ENCODE measurements at places on chromosomes 16 and 17.

DNA sequence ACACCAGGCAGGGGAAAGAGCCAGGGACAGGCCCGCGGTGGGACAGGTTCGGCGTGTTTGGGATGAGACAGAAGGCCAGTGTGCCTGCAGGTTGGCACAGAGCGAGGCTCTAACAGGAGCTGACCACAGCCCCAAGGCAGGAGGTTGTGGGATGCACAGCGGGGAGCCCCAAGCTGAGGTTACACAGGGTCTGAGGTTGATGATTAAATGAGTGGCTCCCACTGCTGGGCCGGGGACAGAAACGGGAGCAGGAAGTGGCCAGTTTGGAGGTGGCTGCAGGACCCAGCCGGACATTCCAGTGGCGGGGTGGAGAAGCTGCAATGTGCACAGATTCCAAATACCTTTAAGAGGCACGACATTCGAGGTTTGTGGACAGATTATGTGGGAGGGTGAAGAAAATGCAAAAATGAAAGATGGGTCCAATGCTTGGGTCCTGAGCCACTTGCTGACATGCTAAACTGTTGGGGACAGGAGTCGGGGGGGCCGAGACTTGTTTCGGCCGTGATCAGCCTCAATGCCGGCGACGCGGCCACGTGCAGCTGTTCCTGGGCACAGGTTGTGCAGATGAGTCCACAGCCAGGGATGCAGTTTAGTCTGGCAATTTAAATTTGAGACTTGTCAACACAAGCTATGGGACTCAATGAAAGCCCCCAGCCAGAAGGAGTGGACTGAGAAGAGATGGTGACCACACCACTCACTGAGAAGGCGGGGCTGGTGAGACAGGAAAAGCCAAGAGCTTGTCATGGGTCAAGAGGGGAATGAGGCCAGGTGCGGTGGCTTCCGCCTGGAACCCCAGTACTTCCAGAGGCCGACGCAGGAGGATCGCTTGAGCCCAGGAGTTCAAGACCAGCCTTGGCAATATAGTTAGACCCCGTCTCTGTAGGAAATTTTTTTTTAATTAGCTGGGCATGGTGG, 8.7 kb downstream of the ENPP7 start:
- no peak for DNase-seq

DNA sequence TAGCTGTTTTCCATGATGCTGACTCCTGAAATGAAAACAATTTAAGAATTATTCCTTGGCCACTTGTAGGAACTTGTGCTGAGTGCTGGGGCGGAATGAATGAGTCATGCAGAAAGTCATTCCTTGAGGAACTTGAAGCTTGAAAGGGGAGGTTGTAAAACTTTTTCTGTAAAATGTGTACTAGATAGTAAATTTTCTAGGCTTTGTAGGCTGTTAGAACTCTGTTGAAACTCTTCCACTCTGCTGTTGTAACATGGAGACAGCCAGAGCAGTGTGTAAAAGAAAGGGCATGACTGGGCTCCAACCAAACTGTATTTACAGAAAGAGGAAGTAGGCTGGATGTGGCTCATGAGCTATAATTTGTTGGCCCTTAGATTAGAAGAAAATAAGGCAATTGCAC, 46.1 kb downstream of the ABCA8 start:
- DNase-seq = no peak

- no peak for DNase-seq
Measured at GRCh38 chr17:78416791-78417530, 38.5 kb downstream of the PGS1 start.

GRCh38 chr16:46862555-46863447, 21.4 kb upstream of the GPT2 start:
- DNase-seq = no peak

GRCh38 chr17:18241229-18241871, 15.9 kb downstream of the LLGL1 start:
- DNase-seq = no peak

DNA sequence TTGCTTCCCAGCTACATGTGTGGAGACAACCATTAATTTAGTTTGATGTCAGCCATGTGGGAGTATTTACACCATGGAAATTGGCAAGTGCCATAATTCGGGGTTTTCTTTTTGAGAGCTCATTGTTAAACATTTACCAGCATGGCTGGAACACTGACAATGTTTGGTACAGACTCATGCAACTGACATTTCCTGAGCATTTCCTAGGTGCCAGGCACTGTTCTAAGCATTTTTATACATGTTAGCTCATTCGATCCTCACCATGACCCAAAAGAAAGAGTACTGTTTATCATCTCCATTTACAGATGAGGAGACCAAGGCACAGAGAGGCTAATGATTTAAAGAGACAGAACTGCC, 86.9 kb downstream of the FOXL1 start:
- no peak for DNase-seq

- no peak for DNase-seq
Measured at GRCh38 chr16:1330931-1331711, 2.3 kb upstream of the BAIAP3 start.

- DNase-seq = no peak
Measured at GRCh38 chr16:79395591-79395990, 204.9 kb downstream of the MAF start.

- no peak for DNase-seq
Measured at GRCh38 chr16:15033309-15033707, 22.6 kb downstream of the NTAN1 start.

DNA sequence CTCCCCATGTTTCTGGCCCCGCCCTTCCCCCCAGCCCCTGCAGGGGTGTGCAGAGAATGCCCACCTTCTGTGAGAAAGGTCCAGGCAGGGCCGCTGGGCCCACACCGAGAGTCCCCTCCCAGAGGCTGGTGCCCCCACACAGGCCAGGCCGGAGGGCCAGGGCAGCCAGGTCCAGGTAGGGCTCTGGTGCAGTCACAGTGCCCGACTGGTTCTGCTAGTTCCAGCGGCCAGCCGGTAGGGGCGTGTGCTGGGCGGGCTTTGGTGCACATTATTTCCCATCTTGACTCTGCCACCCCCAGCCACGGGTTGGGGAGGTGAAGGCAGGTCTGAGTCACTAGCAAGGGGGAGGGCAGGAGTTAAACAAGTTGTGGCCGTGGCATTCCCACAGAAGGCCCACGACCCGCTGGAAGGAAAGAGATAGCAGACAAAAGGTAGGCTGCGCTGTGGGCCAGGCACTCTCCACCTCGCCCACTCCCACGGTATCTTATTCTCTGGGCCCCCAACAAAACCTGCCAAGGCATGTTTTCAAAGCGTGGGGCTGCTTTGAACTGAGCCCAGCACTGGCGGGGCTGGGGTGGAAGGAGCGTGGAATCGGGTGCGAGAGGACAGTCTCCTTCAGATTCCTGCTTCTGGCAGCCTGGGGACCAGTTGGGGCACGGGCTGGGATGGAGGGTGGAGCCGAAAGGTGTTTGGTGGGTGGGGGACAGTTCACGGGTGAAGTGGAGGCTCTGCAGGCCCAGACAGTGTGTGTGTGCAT, 1.9 kb downstream of the EPN3 start:
- DNase-seq = no peak

DNA sequence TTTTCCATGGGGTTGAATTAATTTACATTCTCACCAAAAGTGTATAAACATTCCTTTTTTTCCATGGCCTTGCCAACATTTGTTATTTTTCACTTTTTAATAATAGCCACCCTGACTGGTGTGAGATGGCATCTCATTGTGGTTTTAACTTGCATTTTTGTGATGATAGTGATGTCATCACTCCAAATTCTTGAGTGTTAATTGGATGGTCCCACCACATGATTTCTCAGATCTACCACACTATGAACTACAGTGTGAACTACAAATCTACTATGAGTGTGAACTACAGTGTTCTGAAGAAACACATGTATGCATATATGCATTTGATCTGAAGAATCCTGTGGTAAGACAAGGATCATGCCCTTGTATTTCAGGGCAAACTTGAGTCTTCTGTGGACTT, 340.1 kb downstream of the ABCC12 start:
- DNase-seq = no peak

DNA sequence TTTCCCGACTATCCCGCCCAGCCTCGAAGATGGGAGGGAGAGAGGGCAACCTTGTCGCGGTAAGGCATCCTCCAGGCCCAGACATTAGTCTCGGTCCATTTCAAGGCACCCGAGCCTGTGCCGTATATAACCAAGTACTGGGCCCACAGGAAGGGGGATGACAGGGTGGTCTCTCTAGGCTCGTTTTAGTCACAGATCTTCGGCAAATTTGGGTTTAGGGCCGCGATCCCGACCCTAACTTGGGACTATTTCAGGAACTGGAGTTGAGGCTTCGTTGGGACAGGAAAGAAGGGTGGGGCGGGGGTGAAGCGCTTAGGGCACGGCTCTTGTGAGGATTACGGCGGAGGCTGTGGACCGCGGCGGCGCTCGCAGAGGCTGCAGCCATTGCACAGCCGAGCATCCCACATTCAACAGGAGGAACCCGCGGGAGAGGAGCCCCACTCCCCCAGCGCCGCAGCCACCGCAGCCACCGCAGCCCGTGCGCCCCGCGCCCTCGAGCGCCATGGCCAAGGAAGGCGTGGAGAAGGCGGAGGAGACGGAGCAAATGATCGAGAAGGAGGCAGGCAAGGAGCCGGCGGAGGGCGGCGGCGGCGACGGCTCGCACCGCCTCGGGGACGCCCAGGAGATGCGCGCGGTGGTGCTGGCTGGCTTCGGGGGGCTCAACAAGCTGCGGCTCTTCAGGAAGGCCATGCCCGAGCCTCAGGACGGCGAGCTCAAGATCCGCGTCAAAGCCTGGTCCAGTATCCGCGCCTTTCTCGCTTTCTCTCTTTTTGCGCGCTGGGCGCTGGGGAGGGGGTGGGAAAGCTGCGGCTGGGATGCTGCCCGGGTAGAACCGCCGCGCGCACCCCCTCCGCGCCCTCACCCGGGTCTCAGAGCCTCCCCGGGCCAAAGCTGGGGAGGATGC, at the start of gene VAT1L:
VAT1L (plus strand) TSS at position 384 of the 904 bp plus-strand sequence; CDS start at position 503, 119 bp downstream.
- DNase-seq = no peak

DNA sequence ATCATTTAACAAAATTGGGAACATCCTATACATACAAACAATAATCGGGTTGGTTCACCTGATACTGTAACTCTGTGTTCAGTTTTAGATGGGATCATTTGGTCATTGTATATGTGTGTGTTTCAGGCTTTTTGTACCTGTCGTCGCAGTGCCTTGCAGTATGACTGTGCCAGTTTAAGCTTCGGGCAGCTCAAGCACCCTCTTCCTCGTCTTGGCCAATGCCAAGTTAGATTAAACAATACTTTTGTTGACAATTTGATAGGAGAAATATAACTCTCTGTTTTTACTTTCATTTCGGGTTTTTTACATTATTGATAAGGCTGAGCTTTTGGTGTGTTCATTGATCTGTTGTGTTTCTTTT, 37.0 kb upstream of the ARHGAP17 start:
- no peak for DNase-seq

GRCh38 chr16:27244363-27244755, 24.2 kb downstream of the NSMCE1 start:
- DNase-seq = no peak

- no peak for DNase-seq
Measured at GRCh38 chr17:75334723-75335122, 45.5 kb upstream of the SLC25A19 start.

GRCh38 chr17:50817838-50818237, 17.5 kb upstream of the WFIKKN2 start:
- no peak for DNase-seq

- DNase-seq = no peak
Measured at GRCh38 chr17:39069114-39069756, 82.2 kb downstream of the PLXDC1 start.

DNA sequence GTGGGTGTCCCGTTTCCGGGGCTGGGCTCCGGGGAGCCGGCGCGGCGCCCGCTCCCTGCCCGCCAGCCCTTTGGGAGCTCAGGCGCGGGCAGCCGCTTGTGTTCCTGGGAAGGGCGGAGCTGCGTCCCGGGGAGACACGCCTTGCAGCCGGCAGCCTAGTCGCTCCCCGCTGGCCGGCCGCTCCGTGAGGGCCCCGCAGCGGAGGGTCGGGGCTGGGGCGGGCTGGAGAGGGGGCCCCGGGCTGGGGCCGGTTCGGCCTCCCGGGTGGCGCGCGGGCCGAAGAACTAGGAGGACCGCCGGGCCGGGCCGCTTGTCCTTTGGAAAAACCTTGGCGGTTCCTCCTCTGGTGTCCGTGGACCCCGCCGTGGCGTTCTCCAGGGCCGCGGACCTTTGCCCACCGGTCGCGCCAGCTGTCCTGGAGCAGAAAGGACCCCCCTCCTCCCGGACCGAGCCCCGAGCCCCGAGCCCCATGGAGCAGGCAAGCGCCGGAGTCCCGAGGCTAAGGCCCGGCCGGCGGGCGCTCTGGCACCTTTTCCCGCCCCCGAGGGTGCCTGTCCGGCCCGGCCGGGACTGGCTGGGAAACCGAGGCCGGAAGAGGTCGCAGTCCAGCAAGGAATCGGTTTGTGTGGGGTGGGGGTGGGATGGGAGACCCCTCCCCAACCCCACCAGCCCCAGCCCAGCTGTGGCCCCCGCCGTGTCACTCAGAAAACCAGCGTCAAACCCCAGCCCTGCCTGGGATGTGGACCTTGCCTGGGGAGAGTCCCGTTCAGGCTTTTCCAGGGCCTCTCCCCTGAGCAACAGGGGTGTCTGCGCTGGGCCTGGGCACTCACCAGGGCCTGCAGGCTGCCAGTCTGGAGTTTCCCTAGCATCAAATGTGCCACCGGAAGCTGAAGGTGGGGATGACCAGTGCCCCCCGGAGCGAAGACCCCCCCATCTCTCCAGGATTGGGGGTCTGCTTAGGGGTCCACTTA, 6.8 kb upstream of the TBC1D3B start:
- DNase-seq = no peak

GRCh38 chr16:71379711-71380110, 21.2 kb downstream of the CALB2 start:
- no peak for DNase-seq

DNA sequence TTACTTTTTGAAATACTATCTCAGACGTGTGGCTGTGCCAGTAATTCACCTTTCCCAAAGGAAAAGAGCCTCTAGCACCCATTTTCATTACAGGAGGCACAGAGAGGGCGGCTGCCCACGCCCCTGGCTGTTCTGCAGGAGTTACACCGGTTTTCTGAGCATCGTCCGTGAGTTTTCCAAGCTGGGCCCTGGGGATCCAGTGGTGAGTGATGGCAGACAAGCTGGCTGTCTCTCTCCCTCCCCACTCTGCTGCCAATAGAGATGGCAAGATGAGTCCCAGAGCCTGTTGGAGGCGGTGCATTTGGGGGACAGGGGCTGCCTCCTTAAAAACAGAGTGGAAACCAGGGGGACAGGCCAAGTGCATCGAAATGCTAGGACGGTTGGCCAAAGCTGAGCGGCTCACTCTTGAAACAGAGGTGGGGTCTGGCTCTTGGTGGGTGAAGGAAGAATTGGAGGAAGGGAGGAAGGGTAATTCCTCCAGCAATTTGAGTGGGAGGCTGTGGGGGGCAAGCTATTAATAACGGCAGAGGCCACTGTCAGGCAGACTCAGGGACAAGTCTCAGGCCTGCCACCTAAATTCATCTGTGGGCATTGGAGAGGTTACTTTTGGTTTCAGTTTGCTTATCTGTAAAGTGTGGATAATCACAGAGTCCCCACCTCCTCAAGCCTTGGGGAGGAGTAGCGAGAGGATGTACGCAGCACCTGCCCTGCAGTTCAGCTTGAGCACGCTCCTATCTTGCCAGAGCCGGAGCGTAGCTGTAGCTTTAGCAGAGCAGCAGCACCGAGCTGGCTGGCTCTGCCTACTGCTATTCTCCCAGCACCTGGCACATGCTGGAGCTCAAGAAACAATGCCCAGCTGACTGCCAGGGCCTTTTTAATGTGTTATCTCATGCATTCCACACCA, 7.5 kb upstream of the NOS2 start:
- peak; percentile 49 for DNase-seq

All from stimulated activated CD4-positive, alpha-beta T cell treated with anti-CD3 and anti-CD28 coated beads, Interleukin-15, amount 100 ng/mL, for 48 hours (primary cell).